Stimulated activated naive CD8-positive, alpha-beta T cell treated with anti-CD3 and anti-CD28 coated beads, Interleukin-15, amount 100 ng/mL, for 72 hours (primary cell): ENCODE measurements at places on chromosomes 3 and 15.

DNA sequence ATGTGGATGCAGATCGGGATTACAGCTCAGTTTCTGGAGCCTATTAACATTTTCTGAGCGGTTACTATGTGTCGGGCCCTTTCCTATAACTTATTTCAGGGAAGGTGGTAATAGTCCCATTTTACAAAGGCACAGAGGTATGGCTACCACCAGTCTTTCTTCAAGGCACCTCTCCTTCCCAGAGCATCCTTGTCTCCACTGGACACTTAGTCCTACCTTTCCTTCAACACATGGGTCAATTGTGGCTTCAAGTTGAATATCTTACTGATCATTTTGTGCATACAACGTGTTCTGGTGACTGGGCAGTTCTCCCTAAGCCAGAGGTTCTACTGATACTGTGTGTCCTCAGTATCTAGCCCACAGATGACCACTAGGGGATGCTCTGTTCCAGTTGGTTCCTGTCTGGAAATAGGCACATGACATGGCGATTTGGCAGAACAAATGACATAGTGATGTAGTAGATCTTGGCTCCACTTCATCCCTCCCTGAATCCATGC lies 60.7 kb upstream of the CMTM8 start:
- DNase-seq: peak; percentile 54

DNA sequence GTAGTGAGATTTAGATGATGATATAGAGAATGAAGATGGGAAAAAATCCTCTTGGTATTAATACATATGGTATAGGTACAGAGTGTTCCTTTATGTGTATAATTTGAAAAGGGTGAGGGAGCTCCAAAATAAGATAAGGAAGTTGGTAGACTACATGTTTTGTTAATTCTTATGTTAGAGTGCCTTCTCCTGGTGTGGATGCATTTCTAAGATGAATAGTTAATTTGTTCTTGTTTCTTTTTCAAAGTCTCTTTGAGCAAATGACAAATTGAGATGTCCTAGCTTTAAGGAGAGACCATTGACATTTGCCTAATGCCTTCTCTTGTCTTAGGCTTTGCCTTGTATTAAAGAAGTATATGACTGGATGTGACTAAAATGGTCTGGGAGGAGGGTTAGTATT lies 34.1 kb downstream of the AKAP13 start:
- DNase-seq: no peak

GRCh38 chr3:138443091-138443490 lies 8.7 kb downstream of the ESYT3 start:
- no peak for DNase-seq

- no peak for DNase-seq
Observed at GRCh38 chr3:173702561-173702960, 305.0 kb downstream of the NLGN1 start.

GRCh38 chr15:73632670-73633058 lies 525 bp downstream of the NPTN start:
- peak; percentile 37 for DNase-seq
